ENCODE measurements at places on chromosomes 13 and 19.

- no peak for DNase-seq
Measured at GRCh38 chr19:16334411-16334810, 9.8 kb downstream of the KLF2 start.

DNA sequence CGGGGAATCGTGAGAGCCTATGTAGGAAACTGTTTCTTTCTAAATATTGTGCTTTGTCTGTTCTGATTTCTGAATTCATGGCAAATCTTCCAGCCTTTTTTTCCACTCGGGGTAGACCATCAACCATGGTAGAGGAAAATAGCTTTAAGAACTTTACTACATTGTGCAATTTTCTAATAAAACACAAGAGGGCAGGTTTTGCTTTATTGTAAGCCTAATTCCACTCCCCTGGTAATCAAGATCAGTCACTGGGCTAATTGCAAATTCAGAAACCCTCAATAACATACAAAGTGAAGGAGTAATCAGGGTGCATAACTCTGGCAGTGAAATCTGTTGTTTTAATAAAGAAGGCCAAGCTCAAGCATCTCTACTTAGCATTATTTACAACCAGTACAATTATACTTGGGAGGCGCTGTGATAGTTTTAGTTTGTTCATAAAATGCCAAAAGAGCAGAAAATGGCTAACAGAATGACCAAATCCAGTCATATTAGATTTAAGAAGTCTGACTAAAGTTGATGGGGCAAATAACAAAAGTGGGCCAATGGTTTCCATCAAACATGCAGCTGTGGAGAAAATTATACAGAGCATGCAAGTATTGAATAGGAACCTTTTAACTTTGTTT lies 43.8 kb downstream of the DCT start:
- peak; percentile 46 for DNase-seq

DNA sequence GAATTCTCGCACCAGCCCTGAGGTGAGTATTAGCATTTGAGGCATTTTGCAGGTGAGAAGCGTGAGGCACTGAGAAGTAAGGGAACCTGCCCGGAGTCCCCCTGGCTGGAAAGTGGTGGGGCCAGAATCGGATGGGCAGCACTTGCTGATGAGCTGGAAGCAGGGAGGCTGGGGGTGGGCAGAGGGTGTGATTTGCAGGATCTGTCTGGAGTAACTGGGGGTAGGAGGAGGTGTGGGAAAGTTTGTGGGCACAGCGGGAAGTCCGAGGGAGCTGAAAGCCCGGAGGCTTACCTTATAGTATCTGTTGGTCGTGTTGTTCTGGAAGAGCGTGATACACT lies 20.1 kb downstream of the PRKD2 start:
- no peak for DNase-seq

DNA sequence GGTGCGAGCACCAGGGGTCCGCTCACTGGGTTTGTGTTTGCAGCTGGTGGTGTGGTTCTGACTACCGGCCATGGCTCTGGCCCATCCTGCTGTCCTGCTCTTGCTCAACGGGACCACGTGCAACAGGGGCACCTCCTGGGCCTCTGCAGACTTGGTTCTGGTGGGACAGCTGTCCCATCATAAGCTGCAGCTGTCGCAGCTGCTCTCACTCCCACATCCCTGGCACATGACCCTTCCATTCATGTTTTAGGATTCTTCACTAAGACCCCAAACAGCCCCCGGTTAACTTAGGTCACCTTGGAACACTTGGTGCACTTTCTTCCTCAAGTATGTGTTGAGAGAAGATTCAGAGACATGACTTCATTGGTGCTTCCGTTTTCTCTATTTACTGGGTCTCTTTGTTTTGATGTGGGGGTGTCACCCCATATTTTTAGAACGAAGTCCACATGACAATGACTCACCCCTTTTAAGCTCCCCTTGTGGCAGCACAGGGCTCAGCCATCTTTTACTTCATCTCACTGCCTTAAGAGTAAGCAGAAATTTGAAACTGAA lies 68.4 kb upstream of the ARHGEF7 start:
- no peak for DNase-seq

- DNase-seq, result peak; percentile 6
Measured at GRCh38 chr19:29845574-29846176, 33.9 kb downstream of the CCNE1 start.

- DNase-seq, result no peak
Measured at GRCh38 chr13:99559560-99559959, 58.3 kb downstream of the TM9SF2 start.

- no peak for DNase-seq
Measured at GRCh38 chr13:110415669-110416068, 108.6 kb downstream of the COL4A2 start.

DNA sequence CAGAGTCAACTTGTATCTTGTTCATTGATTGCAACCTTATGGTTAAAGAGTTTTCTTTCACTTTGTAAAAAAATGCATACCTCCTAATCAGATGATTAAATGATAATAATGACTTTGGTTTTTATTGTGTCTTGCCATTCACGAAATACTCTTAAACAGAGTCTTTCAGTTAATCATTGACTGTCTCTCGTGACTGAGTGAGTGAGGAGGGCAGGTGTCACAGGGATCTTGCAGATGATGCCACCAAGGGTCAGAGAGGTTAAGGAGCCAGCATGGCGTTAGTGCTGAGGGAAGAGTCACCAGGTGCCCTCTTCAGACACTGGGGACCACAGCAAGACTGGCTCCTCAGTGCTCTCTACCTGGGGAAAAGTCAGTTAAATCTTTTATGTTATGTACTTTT lies 8.0 kb downstream of the GPATCH1 start:
- no peak for DNase-seq

DNA sequence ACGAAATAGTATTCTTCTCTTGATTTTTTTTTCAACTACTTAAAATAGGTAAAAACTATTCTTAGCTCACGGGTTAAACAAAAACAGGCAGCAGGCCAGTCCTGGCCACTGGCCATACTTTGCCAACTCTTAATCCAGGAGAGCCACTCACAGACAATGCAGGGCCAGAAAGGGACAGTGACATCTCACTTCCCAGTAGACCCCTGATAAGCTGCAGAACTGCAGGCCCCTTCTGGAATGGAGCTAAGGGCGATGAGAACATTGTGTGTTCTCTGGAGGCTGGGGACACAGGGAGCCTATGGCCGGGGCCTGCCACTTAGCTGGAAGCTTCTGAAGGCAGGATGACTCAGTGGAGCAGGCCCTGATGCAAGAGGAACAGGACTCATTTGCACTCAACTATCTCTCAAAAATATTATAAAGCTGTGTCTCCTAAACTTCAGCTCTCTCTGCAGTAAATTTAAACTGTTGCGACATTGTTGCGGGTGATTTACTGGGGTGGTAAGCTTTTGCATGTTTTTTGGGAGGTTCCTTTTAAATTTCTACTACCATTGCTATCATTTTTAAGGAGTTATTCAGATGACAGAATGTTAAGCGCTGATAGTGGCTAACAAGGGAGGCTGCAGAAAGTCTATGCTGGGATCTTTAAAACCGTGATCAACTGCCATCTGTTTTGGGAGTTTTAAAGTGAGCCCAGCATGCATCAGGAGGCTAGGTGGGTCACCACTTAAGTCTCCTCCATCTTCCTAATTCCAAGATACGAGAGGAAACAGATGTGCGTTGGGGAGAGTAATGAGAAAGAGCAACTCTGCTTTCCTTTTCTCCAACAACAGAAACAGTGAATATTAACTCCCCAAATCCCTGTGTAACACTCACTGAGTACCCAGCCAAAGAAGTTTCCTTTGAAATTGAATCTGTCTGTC lies 33.2 kb upstream of the KATNAL1 start:
- DNase-seq, result peak; percentile 97

- peak; percentile 33 for DNase-seq
Measured at GRCh38 chr19:32041681-32042292, 303.6 kb upstream of the ZNF507 start.

DNA sequence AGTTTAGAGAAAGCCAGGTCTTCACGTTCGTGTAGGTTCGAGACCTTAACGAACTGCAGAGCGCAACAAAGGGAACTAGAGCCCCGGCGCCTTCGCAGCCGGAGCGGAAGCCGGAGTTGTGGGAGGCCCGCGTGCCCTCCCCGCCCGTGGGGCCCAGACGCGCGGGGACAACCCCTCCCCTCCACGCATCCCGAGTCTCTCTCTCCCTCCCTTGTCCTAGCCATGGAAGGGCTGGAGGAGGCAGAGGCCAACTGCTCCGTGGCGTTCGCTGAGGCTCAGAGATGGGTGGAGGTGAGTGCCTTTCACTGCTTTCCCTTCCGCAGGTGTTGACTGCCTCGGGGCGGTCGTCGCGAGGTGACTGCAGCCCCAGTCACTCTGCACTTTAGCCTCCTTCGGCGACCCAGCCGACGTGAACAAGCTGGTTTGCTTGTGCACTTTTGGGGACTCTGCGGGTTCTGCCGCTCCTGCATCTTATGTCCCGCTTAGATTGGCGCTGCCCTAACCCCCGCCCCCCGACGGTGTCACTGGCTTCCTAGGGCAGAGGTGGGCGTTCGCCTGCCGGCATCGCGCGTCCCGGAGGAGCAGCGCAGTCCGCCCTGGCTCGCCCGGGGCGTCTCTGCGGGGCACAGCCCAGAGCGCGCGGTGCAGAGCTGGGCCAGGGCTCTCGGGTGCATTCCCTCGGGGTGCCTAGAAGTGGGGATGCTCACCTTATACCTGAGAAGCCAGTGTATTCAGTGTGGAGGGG lies 478 bp downstream of the LMO7 start:
- DNase-seq, result peak; percentile 38

DNA sequence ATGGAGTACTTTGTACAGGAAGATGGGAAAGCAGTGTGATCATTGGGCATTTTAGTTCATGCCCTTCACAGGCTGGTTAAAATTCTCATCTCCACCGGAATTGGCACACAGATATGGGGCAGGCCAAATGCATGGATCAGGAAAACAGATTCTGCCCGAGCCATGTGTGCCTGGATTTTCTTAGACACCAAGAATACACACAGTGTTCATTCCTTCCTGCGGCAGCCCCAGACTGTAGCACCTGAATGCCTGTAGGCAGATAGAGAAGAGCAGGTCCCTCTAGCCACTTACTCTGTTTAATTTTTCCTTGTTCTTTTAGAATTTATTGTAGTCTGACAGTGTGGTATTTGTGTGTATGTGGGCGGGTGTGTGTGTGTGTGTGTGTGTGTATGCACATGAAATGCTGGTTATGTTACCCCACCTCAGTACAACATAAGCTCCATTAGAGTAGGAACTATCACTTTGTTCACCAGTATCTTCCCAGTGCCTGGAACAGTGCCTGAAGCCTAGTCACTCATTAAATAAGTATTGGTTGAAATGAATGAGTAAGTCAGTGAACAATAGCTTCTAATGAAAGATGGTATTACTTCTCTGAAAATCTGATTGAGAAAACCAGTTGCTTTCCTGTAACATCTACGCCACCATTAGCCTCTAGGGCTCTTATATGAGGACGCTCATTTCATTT lies 41.7 kb downstream of the FRY start:
- no peak for DNase-seq

GRCh38 chr13:59780058-59780457 lies 383.7 kb downstream of the DIAPH3 start:
- peak; percentile 11 for DNase-seq

DNA sequence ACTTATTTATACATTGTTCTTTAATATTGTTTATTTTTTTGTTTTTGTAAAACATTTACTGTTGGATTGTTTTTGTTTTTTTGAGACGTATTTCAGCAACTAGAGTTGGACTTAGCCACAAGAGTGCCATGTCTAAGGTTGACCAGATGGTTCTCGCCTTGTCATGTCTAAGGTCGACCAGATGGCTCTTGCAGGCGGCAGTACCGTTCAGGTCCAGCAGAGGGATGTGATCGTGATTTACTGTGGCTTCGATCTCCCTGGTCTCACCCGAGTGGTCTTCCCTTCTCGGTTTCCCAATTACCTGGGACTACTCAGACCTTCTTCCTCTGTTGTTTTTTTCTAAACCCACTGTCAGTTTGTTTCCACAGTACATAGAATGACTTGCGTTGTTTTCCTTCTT lies 1438.6 kb downstream of the UQCRFS1 start:
- DNase-seq, result no peak

- DNase-seq, result no peak
Measured at GRCh38 chr13:65915195-65915594, 1314.9 kb downstream of the PCDH9 start.

DNA sequence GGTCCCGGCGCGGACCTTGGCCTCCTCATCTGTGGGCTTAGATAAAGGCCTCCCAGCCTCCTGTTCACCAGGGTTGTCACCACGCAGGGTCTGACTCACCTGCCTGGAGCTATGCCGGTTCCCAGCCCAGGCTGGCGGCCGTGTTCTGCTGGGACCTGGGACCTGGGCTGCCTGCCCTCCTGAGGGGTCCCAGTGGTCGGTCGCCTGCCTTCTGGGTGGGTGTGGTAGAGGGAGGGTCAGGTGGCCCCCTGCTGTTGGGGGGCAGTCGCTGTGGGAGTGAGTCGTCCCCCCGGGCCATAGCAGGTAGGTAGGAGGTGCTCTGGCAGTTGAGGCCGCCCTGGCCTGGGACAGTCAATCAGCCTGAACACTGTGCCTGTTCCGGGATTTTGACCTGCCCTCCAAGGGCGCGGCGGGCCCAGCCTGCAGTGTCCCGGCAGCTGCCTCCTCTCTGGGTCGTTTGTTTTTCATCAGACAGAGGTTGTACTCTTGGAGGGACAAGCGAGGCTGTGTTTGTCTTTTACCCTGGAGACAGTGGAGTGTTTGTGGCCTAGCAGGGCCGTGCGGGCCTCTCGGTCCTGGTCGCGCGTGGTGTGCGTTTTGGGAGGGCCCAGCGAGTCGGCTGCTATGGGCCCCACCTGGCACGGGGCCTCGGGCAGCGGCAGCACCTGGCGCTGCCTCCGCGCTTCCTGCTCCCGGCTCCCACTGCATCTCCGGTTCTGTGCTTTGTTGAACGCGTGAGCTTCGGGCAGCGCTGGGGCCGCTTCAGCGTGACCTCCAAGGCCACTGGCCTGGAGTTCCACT lies 2.6 kb downstream of the ADAT3 start:
- no peak for DNase-seq

DNA sequence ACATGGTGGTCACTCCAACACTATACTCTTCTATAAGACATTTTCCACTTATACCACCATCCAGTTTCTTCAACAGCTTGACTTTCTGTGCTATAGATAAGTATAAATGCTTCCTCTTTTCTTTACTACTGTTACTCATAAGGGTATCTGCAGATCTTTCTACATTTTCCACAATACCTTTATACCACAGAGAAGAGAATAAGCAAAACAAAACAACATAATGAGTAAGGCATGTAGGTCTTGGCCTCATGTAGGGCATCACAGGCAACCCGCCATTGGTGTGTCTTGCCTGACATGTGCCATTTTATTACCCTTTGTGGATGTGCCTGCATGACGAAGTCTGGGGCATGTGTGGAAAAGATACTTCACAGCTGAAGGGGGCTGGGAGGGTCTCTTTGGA lies 265.3 kb upstream of the STARD13 start:
- no peak for DNase-seq

DNA sequence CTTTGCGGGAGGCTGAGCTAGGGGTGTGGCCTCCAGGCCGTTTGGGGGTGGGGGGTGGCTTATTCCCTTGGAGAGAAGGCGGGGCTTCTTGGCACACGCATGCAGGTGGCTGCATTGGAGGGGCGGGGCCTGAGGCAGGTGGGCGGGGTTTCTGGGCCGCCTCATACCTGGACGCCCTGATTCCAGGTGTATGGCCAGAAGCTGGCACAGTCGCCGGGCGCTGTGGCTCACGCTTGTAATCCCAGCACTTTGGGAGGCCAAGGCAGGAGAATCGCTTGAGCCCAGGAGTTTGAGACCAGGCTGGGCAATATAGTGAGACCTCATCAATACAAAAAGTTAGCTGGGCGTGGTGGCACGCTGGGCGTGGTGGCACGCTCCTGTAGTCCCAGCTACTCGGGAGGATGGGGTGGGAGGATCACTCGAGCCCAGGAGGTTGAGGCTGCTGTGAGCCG lies 7.8 kb downstream of the ABCA7 start:
- DNase-seq, result no peak

GRCh38 chr13:99693351-99693750 lies 192.1 kb downstream of the TM9SF2 start:
- no peak for DNase-seq

- peak; percentile 89 for DNase-seq
Measured at GRCh38 chr13:43572656-43573360, 214.0 kb downstream of the ENOX1 start.
